RCC 7860 (cell line): ENCODE measurements at places on chromosomes 5 and 9.
A peak's percentile ranks its signal among the peaks of the same experiment; 100 is the strongest.

DNA sequence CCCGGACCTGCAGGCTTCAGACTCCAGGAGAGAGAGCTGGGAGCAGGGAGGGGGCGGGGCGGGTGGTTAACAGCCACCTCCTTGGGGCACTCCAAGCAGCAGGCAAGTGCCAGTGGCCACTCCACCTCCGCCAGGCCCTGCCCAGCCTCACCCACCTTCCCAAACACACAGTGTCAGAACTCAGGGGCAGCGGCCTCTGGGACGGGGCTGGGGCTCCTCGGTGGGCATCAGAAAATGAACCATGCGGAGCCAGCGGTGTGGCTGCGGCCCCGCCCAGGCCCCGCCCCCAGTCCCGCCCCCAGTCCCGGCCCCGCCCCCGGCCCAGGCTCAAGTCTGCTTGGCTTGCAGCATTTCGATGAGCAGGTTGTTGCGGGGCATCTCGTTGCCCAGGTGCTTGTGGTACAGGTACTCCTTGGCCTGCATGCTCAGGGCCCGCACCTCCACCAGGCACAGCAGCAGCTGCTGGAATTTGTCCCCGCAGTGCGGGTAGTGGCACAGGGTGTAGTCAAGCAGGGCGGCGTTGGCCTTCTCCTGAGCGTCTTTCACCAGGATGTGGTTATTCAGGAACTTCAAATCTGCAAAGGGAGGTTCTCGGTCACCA is 24.7 kb downstream of the NR5A1 start:
- DNase-seq, result no peak

DNA sequence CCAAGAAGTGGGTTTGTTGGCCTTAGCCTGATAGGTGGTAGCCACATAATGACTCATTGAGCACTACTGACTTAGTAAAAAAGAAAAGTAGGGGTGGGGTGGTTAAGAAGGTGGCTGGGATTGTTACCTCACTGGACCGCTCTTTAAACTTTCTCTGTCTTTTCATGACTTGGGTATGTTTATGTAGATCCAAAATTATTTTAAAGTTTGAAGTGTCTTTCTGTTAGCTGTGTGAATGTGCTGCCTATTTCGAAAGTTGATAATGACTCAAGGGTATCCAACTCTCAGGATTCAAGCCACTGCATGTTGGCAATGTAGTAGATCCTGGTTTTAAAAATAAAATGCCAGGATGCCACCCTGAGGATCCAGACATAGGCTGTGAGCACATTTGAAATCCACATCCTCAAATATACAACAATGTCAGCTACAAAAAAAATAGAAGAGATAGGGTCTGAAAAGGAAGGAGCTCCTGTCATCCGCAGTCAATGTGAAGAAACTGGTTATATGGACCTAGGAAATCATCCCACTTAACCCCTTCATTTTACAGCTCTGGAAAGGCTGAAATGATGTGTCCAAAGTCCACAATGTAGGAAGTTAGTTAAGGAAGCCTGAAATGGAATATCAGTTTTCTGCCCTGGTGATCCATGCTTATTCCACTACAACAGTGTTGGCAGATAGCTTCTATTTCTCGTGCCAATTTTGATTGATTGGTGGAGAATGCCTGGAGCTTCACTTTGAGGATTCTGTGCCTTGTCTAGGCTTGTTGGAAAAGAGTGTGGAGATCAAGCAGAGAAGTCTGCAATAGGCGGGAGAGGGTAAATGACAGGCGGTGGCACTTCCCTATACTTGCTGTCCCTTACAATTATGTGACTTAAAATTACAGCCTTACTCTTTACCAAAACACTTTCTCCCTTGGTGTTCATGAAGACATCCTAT is 23.4 kb downstream of the ZNF462 start:
- DNase-seq, result no peak

DNA sequence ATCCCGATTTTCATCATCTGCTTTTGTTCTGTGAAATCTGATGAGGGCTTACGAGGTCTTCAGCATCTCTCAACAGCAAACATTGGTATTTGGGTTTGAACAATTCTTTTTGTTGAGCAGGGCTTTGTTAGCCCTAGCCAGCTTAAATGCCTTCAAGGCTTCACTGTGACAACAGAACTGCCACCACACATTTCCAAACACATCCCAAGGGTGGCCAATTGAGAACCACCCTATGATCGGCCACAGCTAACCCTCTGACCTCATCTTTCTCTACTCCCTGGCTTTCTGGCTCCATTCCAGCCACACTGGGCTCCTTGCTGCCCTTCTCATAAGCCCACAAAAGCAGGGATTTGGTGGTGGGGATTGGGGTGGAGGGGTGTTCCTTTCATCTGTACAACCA is 17.6 kb downstream of the MTX3 start:
- DNase-seq, result no peak

DNA sequence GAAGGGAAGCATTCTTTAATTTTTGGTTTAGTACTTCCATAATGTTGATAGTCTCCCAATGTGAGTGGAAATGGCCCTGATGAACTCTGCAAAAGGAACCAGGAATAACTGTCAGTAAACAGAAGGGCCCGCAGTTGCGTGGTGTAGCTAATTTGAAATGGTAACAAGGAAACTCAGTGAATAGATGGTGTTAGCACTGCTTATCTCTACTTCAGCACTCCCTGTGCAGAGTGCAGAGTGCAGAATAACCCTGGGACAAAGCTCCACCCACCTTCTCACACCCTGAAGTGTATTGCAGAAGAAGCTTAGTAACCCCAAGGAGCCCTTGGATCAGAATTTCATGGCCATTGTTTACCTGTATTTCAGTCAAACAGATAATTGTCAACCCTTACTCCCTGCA is 158.9 kb downstream of the PCSK5 start:
- no peak for DNase-seq

- DNase-seq, result no peak
These were observed 620.9 kb upstream of the PTPRD start for GRCh38 chr9:11233696-11234095.

GRCh38 chr9:85741095-85741874 is 469 bp downstream of the AGTPBP1 start:
- DNase-seq, result peak; percentile 23

DNA sequence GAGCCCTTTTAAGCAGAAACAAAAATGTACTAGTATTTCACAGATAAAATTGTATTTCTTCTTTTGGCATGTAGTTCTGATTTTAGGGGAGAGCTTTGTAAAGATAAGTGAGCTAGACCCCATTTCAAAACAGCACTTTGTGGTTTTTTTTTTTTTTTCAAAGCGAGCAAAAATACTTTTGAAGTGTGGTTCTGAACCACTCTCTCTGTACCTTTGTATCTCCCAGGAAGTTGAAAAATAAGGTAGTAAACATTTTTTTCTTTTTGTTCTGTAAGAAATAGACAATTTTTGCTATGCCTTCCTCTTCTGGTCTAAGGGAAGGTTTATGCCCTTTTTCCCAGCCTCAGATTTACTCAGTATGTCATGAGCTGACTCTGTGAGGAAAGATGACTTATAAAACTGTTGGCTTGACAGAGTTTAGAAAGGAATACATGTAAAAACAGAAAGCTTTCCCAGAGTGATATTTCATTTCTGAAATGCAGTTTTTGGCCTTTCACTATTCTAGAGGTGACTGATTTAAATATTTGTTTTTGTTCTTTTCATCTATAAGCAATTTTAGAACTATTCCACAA is 12.5 kb downstream of the ERCC6L2 start:
- DNase-seq, result no peak

- DNase-seq, result no peak
These were observed 88.7 kb upstream of the PIK3R1 start for GRCh38 chr5:68126886-68127285.
